Renal cortex interstitium (tissue), 15 donors: ENCODE measurements at places on chromosomes 2 and 18. TPM values are rescaled to one million over a fixed set of nuclear protein-coding genes. Genes with fewer than 3 reads are reported as not detected.

Gene SERPINE2
- 118 TPM for polyA plus RNA-seq

Gene POTEC
- 0.09 TPM for polyA plus RNA-seq

Gene DYNAP
- polyA plus RNA-seq = not detected

DNA sequence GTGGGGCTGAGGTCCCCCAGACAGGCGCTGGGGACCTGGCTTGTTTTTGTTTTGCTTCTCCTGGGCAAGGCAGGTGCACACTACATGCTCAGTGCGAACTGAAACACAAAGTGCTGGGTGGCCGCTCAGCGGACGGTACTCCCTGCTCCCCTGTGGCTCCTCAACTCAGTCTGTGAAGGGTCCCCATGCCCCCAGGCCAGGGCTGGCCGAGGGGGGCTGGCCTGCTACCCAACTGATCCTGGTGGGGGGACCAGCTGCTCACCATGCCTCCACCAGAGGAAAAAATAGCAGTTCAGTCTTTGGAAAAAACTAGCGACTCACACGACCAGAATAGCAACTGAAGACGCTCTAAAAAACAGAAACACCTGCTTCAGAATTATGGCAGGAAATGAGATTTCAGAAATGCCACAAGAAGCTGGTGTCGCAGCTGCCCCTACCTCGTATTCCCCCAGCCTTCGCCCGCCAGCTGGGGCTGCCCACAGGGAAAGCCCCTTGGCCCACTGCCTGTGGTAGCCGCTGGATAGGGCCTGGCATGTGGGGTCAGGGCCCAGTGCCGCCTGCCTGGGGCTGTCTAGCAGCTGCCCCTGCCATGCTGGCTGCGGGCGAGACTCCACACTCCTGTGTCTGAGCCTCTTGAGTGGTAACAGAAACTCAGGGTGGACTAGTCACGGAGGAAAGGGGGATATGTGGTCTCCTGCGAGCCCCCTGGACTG lies 43.7 kb downstream of the MEX3C start:
- DNase-seq = no peak
